GM23248 (cell line): ENCODE measurements at places on chromosomes 16 and 17. TPM values are rescaled to one million over a fixed set of nuclear protein-coding genes. Genes with fewer than 3 reads are reported as not detected.

- H3K27me3 ChIP-seq, result peaks cover 8% of the 10 kb centered on the region
- no peak for DNase-seq
- H3K4me3 ChIP-seq, result no peak overlapping the region
- H3K4me1 ChIP-seq, result no peaks in the 10 kb centered on the region
- H3K36me3 ChIP-seq, result peaks cover 42% of the 10 kb centered on the region
These were observed 7.0 kb downstream of the COX4I1 start for GRCh38 chr16:85806539-85806938.

DNA sequence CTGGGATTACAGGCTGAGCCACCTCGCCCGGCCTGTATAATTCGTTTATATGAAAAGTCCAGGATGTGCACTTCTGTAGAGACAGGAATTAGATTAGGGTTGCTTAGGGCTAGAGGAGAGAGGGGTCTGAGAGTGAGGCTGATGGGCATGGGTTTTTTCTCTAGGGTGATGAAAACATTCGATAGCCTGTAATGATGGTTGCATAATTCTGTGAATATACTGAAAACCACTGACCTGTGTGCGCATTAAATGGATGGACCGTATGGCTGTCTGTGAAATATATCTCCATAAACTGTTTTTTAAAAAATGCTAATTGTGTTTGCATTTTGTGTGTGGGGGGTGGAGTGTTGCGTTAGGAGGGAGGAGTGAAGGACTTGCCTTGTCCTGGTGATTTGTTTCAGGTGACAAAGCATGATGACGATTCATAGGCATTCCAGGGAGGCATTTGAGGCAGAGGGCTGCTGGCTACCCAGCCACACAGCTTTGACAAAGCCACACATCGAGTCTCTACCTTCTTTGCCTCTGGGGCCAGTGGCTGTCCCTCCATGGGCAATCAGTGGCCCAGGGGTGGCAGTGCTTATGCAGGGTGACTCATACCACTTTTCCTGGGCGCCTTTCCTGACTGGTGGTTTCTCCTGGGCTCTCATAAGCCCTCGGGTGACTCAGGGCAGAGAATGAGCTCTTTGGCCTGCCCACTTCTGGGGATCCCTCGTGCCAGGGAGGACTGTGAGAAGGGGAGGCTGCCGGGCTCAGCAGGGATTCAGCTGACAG lies 148.5 kb upstream of the WSCD1 start:
- no peaks in the 10 kb centered on the region for H3K27me3 ChIP-seq
- no peaks in the 10 kb centered on the region for H3K36me3 ChIP-seq
- no peaks in the 10 kb centered on the region for H3K4me1 ChIP-seq
- peak; percentile 1 for DNase-seq
- no peak overlapping the region for H3K27ac ChIP-seq

GRCh38 chr16:31033709-31034492 lies 543 bp downstream of the STX4 start:
- DNase-seq, result peak; percentile 94
- H3K27ac ChIP-seq, result peak overlapping the region; percentile 97
- peaks cover 12% of the 10 kb centered on the region; the same call in 1 of the 2 replicates for H3K36me3 ChIP-seq
- H3K27me3 ChIP-seq, result no peaks in the 10 kb centered on the region

GRCh38 chr17:33522623-33523022 lies 229.5 kb upstream of the ASIC2 start:
- 0 out of 2 replicates have a peak, but pooled peaks cover 4% of the 10 kb centered on the region for H3K27me3 ChIP-seq
- DNase-seq, result no peak
- no peaks in the 10 kb centered on the region for H3K36me3 ChIP-seq
- H3K27ac ChIP-seq, result no peak overlapping the region

- no peak overlapping the region for H3K4me3 ChIP-seq
- no peaks in the 10 kb centered on the region for H3K36me3 ChIP-seq
- DNase-seq, result peak; percentile 58
- H3K4me1 ChIP-seq, result peaks cover 15% of the 10 kb centered on the region
These were observed 3.1 kb upstream of the WFIKKN1 start for GRCh38 chr16:627454-628239.

- peaks cover 31% of the 10 kb centered on the region for H3K27me3 ChIP-seq
- peak within 1 kb of the TSS; percentile 68 for H3K4me3 ChIP-seq
- peak; percentile 58 for DNase-seq
These were observed at the start of gene SRCIN1 for GRCh38 chr17:38605841-38606645. TSS of gene SRCIN1 (minus strand) at chr17:38605952. CDS start at chr17:38605705, 247 bp downstream.

- no peak overlapping the region for H3K27ac ChIP-seq
- H3K4me3 ChIP-seq, result no peak overlapping the region
- peaks cover under 1% of the 10 kb centered on the region; the same call in 1 of the 2 replicates for H3K36me3 ChIP-seq
- no peak for DNase-seq
- H3K27me3 ChIP-seq, result no peaks in the 10 kb centered on the region
These were observed 2.5 kb upstream of the METRNL start for GRCh38 chr17:83076938-83077337.

GRCh38 chr17:27247071-27247957 lies 46.6 kb upstream of the WSB1 start:
- no peak overlapping the region for H3K4me3 ChIP-seq
- peaks cover 8% of the 10 kb centered on the region; the same call in 1 of the 2 replicates for H3K27me3 ChIP-seq
- no peaks in the 10 kb centered on the region for H3K36me3 ChIP-seq
- peak overlapping the region; percentile 35 for H3K27ac ChIP-seq

DNA sequence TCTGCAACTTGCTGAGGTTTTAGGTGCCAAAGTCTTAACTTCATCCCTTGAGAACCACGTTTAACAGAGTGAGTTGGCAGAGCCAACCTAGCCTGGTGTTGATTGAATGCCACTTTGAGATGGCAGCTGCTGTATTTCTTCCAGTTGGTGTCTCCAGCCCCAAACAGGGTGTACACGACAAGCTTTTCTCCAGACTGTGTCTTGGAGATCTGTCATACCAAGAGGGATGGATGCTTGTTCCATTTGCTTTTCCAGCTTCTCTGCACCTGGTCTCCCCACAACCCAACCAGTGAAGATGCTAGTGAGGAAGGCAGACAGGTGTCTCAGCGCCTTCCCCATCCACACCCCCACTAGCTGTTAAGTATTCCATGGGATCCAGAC lies 141.1 kb upstream of the HS3ST2 start:
- H3K4me1 ChIP-seq, result no peaks in the 10 kb centered on the region
- H3K27ac ChIP-seq, result no peak overlapping the region
- DNase-seq, result no peak
- peaks cover 32% of the 10 kb centered on the region for H3K27me3 ChIP-seq
- no peaks in the 10 kb centered on the region for H3K36me3 ChIP-seq

DNA sequence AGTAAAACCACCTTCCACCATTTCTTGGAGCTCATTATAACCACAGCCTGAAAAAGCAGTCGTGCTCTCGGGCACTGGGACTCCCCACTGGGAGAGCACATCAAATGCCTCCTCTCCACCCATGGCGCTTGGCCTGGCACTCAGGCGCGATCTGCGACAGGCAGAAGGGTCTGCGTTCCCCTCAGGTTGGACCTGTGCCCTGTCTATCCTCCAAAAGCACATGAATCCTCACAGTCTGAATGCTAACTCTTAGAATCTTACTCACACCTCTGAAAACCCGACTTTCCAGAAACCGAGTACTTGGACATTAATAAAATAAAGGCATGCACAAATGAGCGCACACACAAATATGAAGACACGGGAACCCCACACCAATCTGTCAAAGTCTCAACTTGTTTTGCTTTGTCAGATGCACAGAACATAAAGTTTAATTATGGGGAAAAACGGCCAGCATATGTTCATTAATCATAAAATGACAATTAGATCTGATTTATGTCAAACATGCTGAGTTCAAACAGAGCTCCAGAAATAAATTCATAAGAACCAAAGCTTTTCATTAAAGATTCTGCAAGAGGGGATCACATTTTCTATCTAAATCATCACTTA lies 20.5 kb upstream of the FAAP100 start:
- no peak overlapping the region for H3K4me3 ChIP-seq
- H3K4me1 ChIP-seq, result peaks cover 26% of the 10 kb centered on the region
- H3K36me3 ChIP-seq, result peaks cover 22% of the 10 kb centered on the region
- no peak overlapping the region for H3K27ac ChIP-seq
- no peak for DNase-seq

- no peaks in the 10 kb centered on the region for H3K27me3 ChIP-seq
- no peak overlapping the region for H3K27ac ChIP-seq
- H3K4me3 ChIP-seq, result no peak overlapping the region
- peaks cover 5% of the 10 kb centered on the region; the same call in 1 of the 2 replicates for H3K36me3 ChIP-seq
- no peaks in the 10 kb centered on the region for H3K4me1 ChIP-seq
- no peak for DNase-seq
These were observed 47.2 kb downstream of the PDPK1 start for GRCh38 chr16:2584729-2585650.

DNA sequence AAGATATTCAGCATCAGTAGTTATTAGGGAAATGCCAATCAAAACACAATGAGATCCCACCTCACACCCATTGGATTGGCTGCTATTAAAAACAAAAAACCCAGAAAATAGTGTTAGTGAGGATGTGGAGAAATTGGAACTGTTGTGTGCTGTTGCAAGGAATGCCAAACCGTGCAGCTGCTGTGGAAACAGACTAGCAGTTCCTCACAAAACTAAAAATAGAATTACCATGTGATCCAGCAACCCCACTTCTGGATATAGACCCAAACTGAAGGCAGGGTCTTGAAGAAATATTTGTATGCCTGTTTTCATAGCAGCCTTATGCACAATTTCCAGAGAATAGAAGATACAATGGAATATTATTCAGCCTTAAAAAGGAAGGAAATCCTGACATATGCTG lies 46.0 kb downstream of the FOXK2 start:
- no peak overlapping the region for H3K27ac ChIP-seq
- H3K27me3 ChIP-seq, result no peaks in the 10 kb centered on the region
- DNase-seq, result no peak

DNA sequence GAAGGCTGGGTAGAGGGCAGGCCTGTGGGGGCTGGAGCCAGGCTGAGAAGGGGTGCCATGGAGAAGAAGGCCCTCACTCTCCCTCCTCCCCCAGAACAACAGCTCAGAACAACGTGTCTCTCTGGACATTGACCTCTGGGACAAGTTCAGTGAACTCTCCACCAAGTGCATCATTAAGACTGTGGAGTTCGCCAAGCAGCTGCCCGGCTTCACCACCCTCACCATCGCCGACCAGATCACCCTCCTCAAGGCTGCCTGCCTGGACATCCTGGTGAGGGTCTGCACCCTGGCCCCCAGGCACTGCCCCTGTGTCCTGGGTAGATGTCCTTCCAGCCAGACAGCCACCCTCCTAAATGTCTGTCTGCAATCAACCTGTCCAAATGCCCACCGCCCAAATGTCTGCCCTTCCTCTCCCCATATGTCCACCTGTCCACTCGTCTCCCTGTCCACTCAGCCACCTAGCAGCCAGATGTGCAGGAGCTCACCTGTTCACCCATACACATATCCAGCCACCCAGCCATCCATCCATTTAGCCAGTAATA lies 12.2 kb downstream of the GJD3 start:
- no peaks in the 10 kb centered on the region for H3K27me3 ChIP-seq
- no peak overlapping the region for H3K4me3 ChIP-seq
- no peak for DNase-seq
- H3K36me3 ChIP-seq, result peaks cover 8% of the 10 kb centered on the region; the same call in 1 of the 2 replicates
- H3K27ac ChIP-seq, result no peak overlapping the region

GRCh38 chr17:27585153-27585681 lies 45.8 kb upstream of the LGALS9 start:
- no peaks in the 10 kb centered on the region for H3K36me3 ChIP-seq
- no peak overlapping the region for H3K4me3 ChIP-seq
- peaks cover 17% of the 10 kb centered on the region for H3K4me1 ChIP-seq
- no peaks in the 10 kb centered on the region for H3K27me3 ChIP-seq

DNA sequence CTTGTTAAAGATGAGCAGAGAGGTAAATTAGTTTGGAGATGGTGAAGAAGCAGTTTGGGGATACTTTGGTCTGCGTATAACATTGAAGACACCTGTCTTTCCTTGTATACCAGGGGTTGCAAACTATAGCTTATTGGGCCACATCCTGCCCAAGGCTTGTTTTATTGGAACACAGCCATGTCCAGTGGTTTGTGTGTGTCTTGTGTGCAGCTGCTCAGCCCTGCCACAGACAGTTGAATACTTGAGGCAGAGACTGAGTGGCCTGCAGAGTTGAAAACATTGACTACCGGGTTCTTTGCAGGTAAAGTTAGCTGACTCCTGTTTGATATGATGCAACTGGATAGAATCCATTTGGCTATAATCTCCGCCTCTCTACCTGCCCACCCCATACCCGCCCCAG lies 224.4 kb downstream of the PRKCA start:
- H3K27me3 ChIP-seq, result no peaks in the 10 kb centered on the region
- H3K36me3 ChIP-seq, result no peaks in the 10 kb centered on the region
- no peak for DNase-seq
- no peak overlapping the region for H3K27ac ChIP-seq
- H3K4me3 ChIP-seq, result no peak overlapping the region

GRCh38 chr16:48864055-48864454 lies 254.1 kb upstream of the N4BP1 start:
- no peak overlapping the region for H3K4me3 ChIP-seq
- H3K36me3 ChIP-seq, result no peaks in the 10 kb centered on the region
- H3K27ac ChIP-seq, result no peak overlapping the region
- no peak for DNase-seq
- no peaks in the 10 kb centered on the region for H3K4me1 ChIP-seq

DNA sequence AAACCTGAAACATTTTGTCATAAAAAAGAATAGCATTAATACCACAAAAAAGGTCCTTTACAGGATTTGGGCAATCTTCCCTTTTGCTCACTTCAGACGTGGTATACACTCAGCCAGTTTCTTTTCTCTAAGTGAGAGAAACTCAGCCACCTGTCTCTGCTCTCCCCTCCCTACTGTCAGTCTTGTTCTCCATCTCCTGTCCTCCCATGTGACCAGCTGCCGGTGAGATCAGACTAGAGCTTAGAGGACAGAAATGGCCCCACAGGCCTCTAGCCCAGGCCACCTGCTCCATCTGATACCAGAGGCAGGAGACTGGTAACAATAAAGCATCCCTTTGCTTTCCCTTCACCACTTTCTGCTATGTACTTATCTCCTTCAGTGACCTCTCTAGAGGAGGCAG lies 34.9 kb downstream of the CMC2 start:
- H3K4me3 ChIP-seq, result no peak overlapping the region
- no peak overlapping the region for H3K27ac ChIP-seq
- no peaks in the 10 kb centered on the region for H3K4me1 ChIP-seq
- H3K36me3 ChIP-seq, result no peaks in the 10 kb centered on the region
- no peak for DNase-seq
- no peaks in the 10 kb centered on the region for H3K27me3 ChIP-seq

GRCh38 chr17:1109606-1110540 lies 69.9 kb downstream of the ABR start:
- H3K4me3 ChIP-seq, result peak overlapping the region; percentile 80
- H3K4me1 ChIP-seq, result peaks cover 31% of the 10 kb centered on the region
- H3K27me3 ChIP-seq, result no peaks in the 10 kb centered on the region
- no peak for DNase-seq
- peak overlapping the region; percentile 60 for H3K27ac ChIP-seq
- H3K36me3 ChIP-seq, result no peaks in the 10 kb centered on the region

DNA sequence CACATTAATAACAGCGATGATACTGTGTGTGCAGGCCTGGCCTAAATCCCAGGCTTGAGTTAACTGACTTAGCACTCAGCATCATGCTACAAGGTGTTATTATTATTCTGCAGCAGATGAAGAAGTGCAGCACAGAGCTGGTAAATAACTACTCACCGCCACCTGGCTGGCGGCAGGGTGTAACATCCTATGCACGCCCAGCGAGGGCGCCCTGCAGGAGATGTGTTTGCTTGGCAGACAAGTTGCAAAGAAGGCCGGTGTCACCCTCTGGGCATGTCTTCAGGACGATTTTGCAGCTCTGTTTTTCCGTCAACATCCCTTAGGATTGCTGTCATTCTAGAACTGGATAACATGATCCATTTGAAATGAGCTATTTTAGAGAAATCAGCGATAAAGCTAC lies 30.1 kb downstream of the DNAH9 start:
- no peaks in the 10 kb centered on the region for H3K4me1 ChIP-seq
- H3K27ac ChIP-seq, result no peak overlapping the region

The UNC119 gene
- polyA plus RNA-seq, result 28.8 and 29.4 TPM in 2 replicates

The ZDHHC1 gene
- 9.2 and 9.6 TPM in 2 replicates for polyA plus RNA-seq

The TP53TG3 gene
- not detected in 2 replicates for polyA plus RNA-seq

The BAIAP3 gene
- polyA plus RNA-seq, result 0.23 and 0.24 TPM in 2 replicates

The SERPINF2 gene
- 0.08 TPM in 1 of 2 replicates, not detected in the other for polyA plus RNA-seq

The MAP2K3 gene
- 119 and 125 TPM in 2 replicates for polyA plus RNA-seq

The ZNF469 gene
- 0.65 and 0.70 TPM in 2 replicates for polyA plus RNA-seq

The CD300A gene
- polyA plus RNA-seq, result not detected in 2 replicates

The TENT4B gene
- 7.4 and 7.8 TPM in 2 replicates for polyA plus RNA-seq

The KCNJ12 gene
- polyA plus RNA-seq, result 0.29 and 0.33 TPM in 2 replicates

The FBXW10 gene
- not detected in 2 replicates for polyA plus RNA-seq
